ENCODE measurements at places on chromosomes 11 and 22.

DNA sequence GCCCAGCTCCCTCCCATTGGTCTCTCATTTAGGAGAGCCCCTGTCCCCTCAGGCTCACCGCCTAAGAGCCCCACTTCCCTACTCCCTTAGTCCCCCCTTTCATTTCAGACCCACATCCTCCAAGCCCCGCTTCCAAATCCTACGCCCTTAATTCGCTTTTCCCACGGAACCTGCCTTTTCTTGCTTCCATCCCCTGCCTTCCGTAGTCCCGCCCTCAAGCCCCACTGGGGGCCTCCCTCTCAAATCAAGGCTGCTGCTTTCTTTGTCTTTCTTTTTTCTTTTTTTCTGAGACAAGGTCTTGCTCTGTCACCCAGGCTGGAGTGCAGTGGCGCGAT is 396 bp downstream of the CCDC157 start:
- DNase-seq = no peak

DNA sequence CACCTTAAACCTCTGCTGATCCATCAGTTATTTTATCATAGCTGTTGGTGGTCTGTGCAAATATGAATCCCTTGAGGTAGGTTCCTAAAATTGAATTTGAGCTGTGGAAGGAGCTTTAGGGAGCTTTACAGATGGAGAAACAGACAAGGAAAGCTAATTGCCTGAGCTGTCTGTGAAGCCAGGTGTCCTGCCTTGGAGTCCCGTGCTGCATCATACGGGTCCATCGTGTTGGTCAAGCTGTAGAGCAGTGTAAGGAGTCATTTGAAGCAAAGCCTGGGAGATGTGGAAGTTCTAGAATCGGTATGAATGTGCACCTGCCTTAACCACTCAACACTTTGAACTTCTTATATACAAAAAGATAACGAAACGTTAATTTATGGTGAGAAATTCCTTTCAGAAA is 1.0 kb downstream of the POLA2 start:
- DNase-seq = no peak

GRCh38 chr22:47230251-47230650 is 467.8 kb downstream of the TBC1D22A start:
- no peak for DNase-seq

GRCh38 chr22:49583886-49584505 is 243.7 kb downstream of the BRD1 start:
- no peak for DNase-seq

DNA sequence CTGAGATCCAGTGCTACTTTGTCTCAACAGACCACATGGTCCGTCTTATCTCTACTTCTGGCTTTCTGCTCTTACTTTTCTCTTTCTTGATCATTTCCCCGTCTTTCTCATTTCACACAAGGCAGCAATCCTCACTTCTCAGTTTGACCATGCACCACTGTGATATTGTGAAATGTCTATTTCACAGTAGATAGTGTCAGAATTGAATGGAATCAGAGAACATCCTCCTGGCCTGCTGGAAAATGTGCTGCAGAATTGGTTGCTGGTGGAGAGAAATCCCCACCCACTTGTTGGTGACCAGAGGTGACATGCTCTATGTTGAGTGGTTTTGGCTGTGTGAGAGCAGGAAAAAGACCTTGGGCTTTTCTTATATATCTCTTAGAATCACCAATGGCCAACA is 57.8 kb upstream of the RCN1 start:
- DNase-seq = no peak

- DNase-seq = no peak
Observed at GRCh38 chr11:61413496-61413895, 16.3 kb downstream of the CPSF7 start.

GRCh38 chr11:1305501-1306056 is 3.9 kb downstream of the TOLLIP start:
- no peak for DNase-seq

- peak; percentile 8 for DNase-seq
Observed at GRCh38 chr11:8501836-8502235, 92.2 kb downstream of the STK33 start.

DNA sequence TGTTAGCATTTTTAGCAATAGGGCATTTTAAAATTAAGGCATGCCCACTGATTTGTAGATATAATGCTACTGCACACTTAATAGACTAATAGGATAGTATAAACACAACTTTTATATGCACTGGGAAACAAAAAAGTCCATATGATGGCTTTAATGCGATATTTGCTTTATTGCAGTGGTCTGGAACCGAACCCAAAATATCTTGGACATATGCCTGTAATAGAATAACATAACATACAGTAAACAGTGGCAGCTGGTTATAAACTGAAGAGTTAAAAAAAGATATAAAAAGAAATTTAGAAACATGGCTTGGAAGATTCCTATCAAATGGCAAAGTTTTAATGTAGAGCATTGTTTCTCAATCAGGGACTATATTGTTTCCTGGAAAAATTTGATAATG is 111.9 kb downstream of the KIF18A start:
- no peak for DNase-seq

- no peak for DNase-seq
Observed at GRCh38 chr22:40147388-40148176, 30.1 kb upstream of the TNRC6B start.

- no peak for DNase-seq
Observed at GRCh38 chr11:87235366-87235765, 197.6 kb downstream of the TMEM135 start.
